ENCODE measurements at places on chromosomes 6 and 20. TPM values are rescaled to one million over a fixed set of nuclear protein-coding genes. Genes with fewer than 3 reads are reported as not detected.

- H3K27ac ChIP-seq: no peak overlapping the region
- H3K4me3 ChIP-seq: no peak overlapping the region
- peaks cover 19% of the 10 kb centered on the region for H3K4me1 ChIP-seq
- DNase-seq: no peak
These were observed 351.7 kb upstream of the ARID1B start for GRCh38 chr6:156425359-156426020.

The LAMP5 gene
- total RNA-seq: not detected

GRCh38 chr6:158786645-158787304 is 32.4 kb downstream of the EZR start:
- H3K27me3 ChIP-seq: no peaks in the 10 kb centered on the region
- H3K36me3 ChIP-seq: peaks cover 74% of the 10 kb centered on the region
- H3K4me1 ChIP-seq: peaks cover 33% of the 10 kb centered on the region

- no peak overlapping the region for H3K4me3 ChIP-seq
- H3K27ac ChIP-seq: no peak overlapping the region
- H3K36me3 ChIP-seq: no peaks in the 10 kb centered on the region
- H3K4me1 ChIP-seq: no peaks in the 10 kb centered on the region
These were observed 188.3 kb upstream of the KCNG1 start for GRCh38 chr20:51211191-51211590.
